ENCODE measurements at places on chromosomes 12 and 14.

GRCh38 chr14:102951799-102952198 is 29.3 kb downstream of the AMN start:
- peak; percentile 81 for DNase-seq

DNA sequence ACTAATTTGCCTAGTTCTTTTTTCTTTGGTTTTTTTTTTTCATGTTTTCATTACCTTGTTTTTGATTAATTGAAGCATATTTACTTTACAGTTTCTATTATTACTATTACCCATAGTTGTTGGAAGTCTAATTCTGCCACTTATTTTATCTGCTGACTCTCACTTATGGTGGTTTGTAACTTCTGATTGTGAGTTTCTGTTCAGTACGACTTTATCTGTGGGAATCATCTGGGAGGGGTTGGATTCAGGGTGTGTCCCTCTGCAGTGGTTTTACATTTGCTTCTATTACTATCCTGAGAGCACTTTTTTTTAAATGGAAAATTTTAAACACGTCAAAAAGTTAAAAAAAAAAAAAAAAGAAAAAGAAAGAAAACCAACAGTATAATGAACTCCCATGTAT is 26.4 kb upstream of the SOS2 start:
- no peak for DNase-seq

- DNase-seq: no peak
Observed at GRCh38 chr12:29043069-29043468, 106.0 kb upstream of the FAR2 start.

DNA sequence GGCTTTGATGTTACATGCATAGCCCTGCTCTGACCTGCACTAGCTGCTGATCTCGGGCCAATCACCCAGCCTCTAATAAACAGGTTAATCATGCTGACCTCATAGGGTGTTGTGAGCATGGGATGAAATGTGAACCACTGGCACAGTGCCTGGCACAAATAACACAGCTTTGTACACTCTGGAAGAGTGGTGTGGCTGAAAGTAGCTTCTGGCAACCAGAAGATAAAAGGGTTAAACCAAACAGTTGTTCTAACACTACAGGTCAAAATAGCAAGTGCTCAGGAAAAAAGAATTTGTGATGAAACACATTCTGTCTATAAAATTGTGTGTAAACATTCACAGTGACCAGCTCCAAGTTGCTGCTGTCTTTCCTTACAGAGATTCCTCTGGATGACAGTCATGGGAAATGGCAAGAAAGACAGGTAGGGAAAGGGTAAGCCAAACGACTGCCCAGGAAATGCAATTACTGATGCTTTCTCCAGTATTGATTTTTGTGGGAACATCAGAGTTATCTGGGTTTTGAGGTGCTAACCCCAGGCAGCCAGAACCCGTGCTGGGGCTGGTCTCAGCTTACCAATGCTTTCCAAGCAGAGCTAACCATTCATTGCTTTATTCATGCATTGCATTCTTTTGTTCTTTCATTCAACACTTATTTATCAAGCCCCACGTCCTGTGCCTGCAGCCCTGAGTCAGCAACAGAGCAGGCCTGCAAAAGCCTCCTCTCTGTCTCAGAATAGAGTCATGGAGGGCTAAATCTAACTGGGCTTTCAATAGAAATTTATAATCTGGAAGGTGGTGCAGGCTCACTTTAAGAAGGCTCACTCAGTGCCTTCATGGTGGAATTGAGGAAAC is 38.1 kb upstream of the CAPRIN2 start:
- DNase-seq: no peak

- DNase-seq: no peak
Observed at GRCh38 chr12:57998251-57998650, 56.9 kb downstream of the ATP23 start.

- no peak for DNase-seq
Observed at GRCh38 chr14:53108292-53109104, 44.6 kb downstream of the DDHD1 start.

DNA sequence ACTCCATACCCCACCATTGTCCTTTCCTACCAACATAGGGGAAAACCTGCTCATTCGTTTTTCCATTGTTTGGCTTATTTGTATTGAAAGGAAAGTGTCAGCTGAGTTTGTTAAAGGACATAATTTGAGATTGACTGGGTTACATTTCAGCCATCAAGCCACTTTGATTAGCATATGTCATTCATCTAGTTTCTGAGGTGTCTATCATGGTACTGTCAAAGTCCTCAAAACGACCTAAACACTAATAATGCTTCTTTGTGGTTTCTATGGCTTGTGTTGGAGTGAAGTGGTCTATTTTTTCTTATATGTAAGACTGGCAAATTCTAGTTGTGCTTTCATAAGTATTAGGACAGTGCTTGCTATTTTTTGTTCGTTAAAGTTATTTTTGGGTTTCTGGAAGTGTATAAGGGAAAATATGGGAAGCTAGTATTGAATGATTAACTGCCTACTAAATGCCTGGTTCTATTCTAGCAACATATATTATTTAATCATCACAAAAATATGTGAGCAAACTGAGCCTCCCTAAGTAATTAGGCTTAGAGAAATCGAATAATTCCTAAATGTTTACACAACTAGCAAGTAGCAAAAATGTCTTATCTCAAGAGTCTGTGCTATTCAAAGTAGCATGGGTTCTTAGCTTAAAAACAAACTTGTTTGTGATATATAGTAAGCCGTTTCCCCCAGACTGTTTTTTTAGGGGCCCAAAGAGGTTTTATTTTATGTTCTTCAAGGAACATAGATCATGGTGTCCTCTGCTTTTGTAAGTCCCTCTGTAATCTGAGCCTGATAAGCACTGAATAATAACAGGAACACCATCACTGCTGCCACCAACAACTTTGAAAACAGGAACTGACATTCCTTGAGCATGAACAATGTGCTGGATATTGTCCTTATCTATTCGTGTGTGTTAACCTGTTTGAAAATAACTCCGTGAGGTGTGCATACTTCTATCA is 67.1 kb downstream of the DERA start:
- DNase-seq: no peak

DNA sequence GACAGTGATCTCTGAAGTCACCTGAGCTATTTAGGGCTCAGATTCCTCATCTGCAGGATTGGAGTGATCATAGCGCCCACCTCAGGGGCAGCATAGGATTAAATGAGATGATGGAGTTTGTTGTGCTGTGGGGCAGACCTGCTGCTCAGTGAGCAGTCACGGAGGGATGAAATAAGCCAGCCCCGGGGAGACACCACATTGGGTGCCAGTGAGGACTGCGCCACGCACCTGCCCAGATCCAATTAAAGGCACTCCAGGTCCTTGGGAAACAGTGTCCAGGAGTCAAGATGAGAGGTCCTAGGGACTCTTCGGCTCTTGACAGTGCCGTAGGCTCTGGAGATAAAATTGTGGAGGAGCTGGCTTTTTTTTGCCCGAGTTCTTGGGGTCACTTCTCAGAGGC is 166.2 kb downstream of the ADGRD1 start:
- DNase-seq: no peak

DNA sequence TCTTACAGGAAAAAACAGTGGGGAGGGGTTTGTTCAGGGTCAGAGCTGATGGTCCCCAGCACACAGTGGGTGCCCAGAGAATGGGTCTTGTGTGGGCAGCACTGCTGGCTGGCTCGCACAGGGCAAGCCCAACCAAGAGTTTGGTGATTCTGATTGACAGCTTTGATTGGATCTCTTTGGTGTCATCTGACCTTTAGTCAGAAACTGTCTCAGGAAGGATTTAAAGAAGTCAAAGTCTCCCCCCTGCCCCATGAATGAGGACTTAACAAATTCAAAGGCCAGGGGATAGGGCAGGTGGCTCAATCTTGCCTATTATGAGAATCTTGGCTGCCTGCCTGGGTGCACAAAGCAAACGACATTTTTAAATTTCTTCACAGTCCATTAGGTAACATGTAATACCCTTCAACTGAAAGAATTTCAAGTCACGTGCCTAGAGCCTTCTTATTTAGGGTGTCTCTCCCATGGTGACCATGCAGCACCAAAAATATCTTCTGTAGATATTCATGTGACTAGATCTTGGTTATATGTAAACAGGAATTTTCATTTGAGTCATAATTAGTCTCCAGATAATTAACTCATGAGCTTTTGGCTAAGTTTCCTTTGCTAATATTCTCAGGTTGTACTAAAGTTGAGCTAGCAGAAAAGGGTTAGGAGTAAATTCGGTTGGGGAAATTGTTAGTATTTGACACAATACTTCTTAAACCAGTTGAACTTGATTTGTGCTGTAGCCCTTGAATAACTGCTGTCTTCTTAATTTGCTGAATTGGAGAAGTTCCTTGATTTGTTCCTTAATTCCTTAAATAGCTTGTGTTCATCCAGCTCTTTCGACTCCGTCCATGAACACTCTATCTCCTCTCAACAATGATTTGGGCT is 54.5 kb upstream of the HECTD1 start:
- DNase-seq: peak; percentile 40

DNA sequence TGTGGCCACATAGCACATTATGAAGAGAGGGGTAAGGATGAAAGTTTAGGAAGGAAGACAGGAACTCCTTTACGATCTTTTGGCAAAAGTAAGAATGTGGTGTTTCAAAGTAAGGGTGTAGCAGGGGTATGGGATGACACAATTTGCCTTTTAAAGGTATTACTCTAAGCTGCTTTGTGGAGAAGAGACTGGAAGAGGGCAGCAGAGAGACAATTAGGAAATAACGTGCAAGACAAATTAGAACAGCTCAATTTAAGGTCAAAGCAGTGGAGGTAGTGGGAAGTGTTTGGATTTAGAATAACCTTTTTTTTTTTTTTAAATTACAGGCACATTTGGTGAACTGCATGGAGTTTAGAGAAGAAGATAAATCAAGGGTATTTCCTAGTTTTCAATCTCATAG is 342.6 kb downstream of the NOVA1 start:
- DNase-seq: no peak

DNA sequence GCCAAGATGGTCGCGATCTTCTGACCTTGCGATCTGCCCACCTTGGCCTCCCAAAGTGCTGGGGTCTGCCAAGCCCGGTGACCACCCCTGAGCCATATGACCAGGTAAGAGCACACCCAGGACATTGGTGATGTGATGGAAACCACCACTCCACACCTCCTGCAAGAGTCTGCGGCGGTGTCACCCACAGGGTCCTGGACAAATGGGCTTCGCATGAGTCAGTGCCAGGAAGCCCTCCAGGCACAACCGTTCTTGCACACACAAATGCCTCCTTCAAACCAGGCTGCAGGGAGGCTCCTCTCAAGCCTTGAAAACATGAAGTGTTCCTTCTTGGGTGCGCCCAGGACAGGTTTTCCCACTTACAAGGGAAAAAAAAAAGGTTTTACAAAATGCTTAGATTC is 16.6 kb downstream of the PITPNM2 start:
- no peak for DNase-seq

GRCh38 chr14:92490239-92490959 is 23.2 kb upstream of the RIN3 start:
- no peak for DNase-seq

GRCh38 chr12:89829434-89829975 is 120.9 kb upstream of the ATP2B1 start:
- DNase-seq: peak; percentile 37

- DNase-seq: no peak
Observed at GRCh38 chr12:79657136-79657535, 33.6 kb downstream of the PAWR start.

GRCh38 chr14:67559639-67560038 is 26.5 kb downstream of the PLEKHH1 start:
- no peak for DNase-seq

DNA sequence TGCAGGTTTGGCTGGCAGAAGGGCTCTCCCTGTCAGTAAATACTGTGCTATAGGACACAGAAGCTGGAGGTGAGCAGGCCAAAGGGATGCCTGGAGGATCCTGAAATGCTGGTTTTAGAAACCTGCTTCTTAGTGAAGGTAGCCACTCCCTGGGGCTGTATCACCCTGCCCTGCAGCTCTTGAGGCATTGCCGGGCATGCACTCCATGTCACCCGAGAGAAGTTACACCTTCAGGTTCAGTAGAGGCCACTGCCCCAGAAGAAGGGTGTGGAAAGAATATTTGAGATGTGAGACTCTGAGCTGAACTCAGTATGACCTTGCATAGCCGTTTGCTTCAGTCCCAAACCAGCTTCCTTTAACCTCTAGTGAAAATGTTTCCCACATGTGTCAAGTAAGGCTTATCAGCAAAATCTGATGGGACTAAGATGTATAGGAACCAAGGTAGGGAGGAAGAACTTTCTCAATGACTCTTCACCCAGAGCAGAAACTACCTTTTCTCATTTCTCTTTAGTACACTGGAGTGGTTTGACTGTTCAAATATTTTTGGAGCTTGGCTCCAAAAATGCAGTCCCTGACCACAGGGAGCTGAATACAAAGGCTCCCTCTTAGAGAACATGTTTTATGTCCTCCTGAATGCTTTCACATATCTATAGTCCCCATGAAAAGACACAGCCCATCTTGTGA is 164.5 kb upstream of the DYRK2 start:
- DNase-seq: no peak

DNA sequence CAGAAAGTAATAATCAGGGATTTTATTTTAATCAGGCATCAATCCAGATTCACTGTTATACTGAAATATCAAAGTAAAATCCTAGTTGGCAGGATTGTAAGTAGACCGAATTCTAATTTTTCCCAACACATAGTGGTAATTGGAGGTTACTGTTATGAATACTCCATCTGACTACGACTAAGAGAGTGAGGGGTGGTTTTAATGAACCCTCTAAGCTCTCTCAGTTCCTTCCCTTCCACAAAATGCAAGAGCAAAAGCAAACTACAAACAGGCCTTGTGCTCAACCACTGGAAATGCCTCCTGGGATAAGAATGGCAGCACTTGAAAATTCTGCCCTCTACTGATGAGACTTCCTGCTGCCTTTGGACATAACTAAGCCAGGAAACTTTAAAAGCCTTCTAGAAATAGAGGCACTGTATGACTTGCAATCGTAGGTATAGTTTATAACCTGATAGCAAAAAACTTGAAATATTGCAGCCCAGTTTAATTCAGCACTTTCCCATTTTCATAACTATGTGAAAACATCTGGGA is 184.8 kb downstream of the SLC16A7 start:
- DNase-seq: no peak

DNA sequence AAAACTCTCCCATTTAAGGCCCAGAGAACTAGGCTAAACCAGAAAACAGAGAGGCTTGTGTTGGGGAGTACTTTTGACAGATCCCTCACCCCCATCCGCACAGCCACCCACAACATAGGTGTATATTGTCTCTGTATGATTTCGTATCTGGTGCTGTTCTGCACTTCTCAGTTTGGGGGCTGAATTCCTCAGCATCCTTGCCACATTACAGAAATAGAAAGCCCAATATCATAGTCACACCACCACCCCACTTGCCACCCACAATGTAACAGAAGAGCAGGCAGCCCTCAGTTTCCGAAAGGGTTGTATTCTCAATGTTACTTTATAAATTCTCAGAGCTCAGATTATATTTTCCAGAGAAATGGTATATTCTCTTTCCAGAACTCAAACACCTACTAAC is 950.9 kb downstream of the DIO2 start:
- no peak for DNase-seq

GRCh38 chr12:68844788-68845695 is 37.1 kb downstream of the MDM2 start:
- no peak for DNase-seq

GRCh38 chr12:89552376-89552775 is 26.5 kb upstream of the POC1B start:
- no peak for DNase-seq

- no peak for DNase-seq
Observed at GRCh38 chr12:124774054-124774461, 89.6 kb downstream of the SCARB1 start.

All from SJCRH30 (cell line).